Stimulated activated CD8-positive, alpha-beta memory T cell treated with anti-CD3 and anti-CD28 coated beads, Interleukin-4, amount 100 ng/mL, for 1 hour (primary cell): ENCODE measurements at places on chromosomes 1 and 21.

DNA sequence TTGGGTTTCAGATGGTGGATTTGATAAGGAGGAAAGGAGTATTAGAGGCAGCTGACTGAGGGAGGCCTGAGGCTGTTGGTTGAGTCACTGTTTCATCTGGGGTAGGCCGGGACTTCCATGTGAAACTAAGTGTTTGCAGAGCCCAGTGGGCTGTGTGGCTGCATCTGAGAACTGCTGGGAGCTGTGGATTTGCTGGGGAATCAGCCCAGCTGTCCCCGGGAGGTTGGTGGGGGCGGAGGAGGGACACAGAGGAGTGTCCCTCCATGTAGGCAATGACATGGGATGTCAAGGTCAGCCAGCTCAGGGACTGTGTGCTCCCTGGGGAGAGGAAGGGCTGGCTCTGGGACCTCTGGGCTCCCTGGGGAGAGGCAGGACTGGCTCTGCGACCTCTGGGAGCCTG lies 36.4 kb downstream of the SLC2A7 start:
- DNase-seq, result no peak

- no peak for DNase-seq
Measured at GRCh38 chr1:212351588-212352362, 62.9 kb downstream of the PACC1 start.

GRCh38 chr1:228768355-228769000 lies 33.2 kb downstream of the RHOU start:
- DNase-seq, result no peak

- DNase-seq, result no peak
Measured at GRCh38 chr1:31714442-31715086, 10.7 kb upstream of the COL16A1 start.

DNA sequence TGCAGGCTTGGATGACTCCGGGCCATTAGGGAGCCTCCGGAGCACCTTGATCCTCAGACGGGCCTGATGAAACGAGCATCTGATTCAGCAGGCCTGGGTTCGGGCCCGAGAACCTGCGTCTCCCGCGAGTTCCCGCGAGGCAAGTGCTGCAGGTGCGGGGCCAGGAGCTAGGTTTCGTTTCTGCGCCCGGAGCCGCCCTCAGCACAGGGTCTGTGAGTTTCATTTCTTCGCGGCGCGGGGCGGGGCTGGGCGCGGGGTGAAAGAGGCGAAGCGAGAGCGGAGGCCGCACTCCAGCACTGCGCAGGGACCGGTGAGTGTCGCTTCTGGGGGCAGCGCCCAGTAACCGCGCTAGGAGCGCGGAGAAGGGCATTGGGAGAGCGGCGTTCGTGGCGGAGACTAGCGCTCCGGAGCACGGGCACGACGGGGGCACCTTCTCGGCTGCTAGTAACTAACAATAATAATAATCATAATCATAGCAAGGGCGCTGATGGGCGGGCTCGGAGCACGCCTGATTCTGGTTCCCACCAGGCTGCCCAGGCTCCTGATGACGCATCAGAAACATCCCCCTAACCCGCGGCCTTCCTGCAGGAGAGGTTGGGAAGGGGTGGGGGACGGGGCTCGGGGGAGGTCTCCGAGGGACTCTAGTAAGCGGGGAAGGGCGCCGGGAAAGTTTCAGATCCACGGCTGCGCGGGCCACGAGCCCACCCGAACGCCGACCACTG lies at the start of gene MX1:
Gene MX1 (plus strand): TSS at position 286 of the 722 bp plus-strand sequence. CDS start 5,832 bp downstream, outside the sequence.
- peak; percentile 93 for DNase-seq

GRCh38 chr1:53807916-53808315 lies 30.2 kb downstream of the NDC1 start:
- no peak for DNase-seq

DNA sequence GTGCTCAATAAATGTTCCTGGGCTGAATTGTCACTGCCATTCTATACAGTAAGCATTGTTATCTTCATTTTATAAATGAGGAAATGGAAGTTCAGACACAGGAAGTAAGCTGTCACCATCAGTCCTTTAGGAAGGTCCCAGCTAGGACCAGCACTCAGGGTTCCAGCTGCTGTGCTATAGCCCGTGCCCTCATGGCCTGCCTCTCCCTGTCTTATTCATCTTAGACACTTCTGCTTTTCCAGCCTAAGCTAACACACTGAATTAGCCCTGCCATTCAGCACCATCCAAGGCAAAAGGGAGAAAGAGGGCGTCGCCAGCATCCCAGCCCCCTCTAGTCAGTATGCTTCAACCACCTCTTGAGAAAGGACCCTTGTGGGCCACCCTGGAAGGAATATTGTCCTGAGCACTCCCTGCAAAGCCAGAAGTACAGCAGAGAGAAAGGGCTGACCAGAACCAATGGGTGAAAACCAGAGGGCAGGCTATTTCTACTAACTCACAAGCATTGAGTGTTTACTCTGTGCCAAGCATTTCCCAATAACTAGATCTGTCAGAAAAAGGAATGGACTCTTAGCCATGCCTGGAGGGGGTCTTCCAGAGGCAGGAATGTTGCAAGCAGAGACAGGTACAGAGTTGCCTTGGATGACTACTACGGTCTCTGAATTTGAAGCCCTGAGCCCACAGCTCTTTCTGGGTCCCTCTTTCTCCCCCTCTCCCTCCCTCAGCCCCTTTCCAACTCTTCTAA lies 77.9 kb upstream of the NFIA start:
- DNase-seq, result no peak
